ENCODE measurements at places on chromosomes 2 and 18.

- DNase-seq = no peak
Measured at GRCh38 chr2:27741673-27742072, 29.8 kb upstream of the MRPL33 start.

GRCh38 chr18:23916338-23916737 lies 98.2 kb upstream of the TTC39C start:
- no peak for DNase-seq

- no peak for DNase-seq
Measured at GRCh38 chr18:31664101-31664500, 20.3 kb downstream of the B4GALT6 start.

- no peak for DNase-seq
Measured at GRCh38 chr2:105935063-105935462, 190.4 kb downstream of the NCK2 start.

DNA sequence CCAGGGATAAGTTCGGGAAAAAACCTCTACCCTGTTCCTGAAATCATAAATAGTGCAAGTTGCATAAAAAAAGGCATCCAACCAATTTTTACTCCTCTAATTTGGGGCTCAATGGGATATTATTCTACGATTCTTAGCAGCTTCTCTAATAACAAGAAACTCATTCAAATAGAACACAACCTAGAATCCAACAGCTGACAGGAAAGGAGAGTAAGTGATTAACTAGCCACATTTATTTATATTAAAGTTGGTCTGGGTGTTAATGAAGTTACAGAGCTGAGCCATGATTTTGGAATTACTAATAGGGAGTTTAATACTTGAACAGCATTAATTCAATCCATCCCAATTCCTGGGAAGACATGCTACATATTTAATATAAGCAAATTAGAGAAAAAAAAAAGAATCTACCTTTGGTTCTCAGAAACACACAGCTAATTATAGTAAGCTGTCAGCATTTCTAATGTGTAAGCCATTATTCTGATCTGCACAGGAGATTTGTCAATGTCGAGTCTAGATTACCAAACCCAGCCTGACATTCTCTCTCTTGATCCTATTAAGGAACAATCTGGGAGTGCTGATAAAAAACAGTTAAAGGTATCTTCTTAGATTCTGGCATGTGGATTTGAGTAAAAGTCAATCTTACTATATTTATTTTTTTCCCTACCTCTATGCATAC lies 267.7 kb downstream of the NBAS start:
- DNase-seq = no peak

DNA sequence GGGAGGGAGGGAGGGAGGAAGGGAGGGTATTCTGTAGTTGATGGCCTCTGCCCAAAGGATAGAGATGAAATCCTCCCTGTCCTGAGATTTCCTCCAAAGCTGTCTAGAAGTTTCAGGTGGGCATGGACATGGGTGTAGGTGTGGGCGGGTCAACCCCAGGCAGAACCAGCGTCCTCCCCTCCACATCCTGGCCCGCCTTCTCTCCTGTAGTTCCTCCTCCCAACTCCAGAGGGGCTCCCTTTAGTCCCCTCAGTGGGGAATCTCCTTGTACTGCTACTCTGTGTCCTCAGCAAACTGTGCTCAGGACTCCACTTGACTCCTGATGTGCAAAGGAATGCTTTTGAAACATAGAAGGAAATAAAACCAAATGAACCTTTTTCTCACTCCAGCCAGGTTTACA lies 88.1 kb downstream of the MRPS9 start:
- DNase-seq = no peak

DNA sequence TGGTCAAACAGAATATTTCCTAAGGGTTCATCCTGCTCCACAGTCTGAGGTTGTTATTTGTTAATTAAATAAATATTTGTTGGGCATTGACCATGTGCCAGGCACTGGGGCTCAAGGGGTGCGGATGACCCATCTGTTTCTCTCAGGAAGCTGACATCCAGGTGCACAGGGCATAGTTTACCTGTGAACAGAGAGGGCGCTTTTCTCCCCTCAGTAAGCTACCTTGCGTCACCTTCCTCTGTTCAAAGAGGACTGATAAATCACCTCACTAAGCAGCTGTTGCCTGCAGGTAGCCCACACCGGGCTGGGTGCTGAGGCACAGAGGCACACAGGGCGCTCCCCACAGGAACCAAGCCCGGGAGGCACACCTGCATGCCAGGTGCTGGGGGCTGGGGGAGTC lies 41.6 kb downstream of the SH3RF3 start:
- DNase-seq = no peak

GRCh38 chr18:58235001-58235436 lies 191.0 kb downstream of the NEDD4L start:
- DNase-seq = no peak

GRCh38 chr18:72375618-72376017 lies 168.5 kb downstream of the CBLN2 start:
- DNase-seq = peak; percentile 3

- no peak for DNase-seq
Measured at GRCh38 chr2:105593221-105593967, 151.3 kb upstream of the NCK2 start.

DNA sequence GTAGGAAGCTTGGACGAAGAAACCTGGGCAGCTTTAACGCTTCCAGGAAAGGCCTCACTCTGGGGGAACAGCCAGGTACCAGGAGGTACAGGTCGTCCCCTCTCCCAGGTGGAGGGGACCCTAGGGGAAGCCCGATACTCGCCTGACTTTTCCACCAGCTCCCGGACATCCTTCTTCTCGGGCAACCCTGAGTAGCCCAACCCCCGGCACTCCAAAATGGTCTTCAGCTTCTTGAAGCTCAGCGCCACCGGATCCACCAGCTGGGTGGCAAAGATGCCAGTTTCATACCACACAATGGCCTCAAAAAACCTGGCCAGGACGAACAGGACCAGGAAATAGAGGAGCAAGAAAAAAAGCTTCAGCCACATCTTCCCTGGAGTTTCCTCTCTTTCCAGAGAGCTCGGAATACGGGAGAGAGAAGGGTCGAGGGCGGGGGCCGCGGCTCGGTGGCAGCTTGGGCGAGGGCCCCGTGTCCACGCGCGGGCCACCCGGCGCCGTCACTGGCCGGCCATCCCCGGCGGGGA lies 1.1 kb downstream of the RNF103 start:
- DNase-seq = peak; percentile 42

DNA sequence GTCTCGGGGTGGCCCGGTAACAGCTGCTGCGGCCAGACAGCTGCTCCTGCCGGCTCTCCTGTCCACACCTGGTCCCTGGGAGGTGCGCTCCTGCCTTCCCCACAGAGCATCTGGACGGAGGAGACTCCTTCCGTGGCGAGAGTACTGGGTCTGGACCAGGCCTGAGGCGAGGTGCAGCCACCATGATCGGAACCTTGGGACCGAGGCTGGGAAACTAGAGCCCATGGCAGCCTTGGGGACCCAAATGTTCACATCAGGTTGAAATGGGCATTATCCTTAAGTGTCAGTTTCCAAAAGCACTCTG lies 628 bp downstream of the GIGYF2 start:
- no peak for DNase-seq

DNA sequence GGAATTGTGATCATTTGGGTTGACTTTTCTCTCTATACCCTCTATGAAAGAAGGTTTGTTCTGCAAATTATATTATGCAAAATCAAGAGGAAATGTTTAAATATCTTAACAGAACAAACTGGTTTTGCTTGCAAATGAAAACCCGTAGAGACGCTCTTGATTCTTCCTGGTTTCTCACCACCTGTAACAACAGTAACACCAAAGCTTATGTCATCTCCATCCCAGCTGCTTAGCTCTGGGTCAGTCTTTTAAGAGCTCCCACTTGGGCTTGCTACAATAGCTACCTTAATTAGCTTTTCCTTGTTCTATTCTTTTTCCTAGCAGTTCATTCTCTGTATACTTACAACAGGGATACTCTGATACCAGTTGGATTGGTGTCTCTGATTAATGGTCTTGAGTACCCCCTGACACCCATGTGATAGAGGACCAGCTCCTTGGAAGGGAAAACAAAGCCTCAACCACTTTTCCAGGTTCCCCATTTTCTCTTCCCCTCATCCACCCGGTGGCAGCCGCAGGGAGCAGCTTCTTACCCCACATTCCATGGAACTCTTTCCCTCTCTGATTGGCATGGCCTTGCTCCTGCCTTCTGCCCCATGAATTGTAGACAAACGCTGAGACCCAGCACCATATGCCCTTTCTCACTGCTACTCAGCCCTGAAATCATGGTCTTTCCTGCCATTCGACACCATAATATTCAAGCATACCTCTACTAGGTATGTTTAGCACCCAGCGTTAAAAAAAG lies 27.7 kb downstream of the TMEM182 start:
- no peak for DNase-seq

DNA sequence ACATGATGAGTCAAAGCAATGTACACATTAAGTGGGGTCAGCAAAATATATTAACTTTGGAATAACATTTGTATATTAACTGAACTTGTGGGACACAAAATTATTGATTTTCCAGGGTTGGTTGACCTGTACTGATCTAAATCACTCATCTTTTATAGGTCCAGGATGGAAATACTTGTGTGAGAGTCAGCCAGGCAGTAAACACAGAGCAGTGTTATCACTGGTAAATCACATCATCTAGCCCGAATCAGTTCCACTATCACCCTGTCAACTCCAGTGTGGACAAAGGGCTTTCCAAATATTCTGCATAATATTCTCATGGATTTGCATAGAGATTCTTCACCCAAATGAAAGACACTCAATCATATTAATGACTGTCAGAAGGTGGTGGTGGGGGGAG lies 295.7 kb downstream of the LRP1B start:
- DNase-seq = no peak

DNA sequence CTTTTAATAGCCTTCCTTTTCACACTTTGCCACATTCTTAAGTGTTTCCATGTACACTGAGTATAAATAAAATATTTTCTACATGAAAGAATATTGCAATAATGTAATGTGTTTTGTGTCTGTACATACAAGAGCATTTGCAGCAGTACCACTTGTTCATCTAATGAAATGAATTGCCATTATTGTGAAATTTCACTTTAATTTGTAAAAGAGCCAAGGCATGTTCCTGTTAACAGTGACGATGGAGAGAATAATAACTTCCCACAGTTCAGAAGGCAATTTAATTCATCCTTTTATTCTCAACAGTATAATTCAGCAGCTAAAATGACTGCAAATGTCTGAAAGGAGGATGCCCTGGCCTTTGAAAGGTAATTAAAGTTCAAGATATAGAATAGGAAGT lies 853.9 kb downstream of the LRRTM4 start:
- peak; percentile 8 for DNase-seq

DNA sequence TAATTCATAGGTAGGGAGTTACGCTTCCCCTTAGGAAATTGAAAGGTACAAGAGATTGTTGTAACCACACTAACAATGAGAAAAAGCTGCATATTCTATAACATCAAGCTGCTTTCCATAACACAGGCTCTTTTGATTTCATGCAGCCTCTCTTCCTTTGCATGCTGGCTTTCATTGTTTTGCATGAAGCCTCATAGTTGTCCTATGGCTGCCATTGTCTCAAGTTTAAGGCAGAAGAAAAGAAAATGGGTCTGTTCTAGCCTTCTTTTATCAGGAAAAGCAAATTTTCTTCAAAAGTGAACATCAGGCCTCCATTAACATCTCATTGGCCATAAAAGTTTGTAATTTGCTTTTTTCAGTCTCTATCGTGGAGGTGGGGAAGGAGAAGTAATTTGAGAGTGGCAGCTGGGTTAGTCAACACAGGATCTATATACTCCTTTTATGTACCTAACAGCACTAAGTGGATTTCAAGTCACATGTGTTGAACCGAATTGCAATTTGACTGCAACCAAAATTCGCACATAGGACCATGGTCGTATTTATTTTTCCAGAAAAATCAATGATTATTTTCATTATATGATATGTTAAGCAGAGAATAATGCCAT lies 248.5 kb upstream of the RND3 start:
- DNase-seq = no peak

DNA sequence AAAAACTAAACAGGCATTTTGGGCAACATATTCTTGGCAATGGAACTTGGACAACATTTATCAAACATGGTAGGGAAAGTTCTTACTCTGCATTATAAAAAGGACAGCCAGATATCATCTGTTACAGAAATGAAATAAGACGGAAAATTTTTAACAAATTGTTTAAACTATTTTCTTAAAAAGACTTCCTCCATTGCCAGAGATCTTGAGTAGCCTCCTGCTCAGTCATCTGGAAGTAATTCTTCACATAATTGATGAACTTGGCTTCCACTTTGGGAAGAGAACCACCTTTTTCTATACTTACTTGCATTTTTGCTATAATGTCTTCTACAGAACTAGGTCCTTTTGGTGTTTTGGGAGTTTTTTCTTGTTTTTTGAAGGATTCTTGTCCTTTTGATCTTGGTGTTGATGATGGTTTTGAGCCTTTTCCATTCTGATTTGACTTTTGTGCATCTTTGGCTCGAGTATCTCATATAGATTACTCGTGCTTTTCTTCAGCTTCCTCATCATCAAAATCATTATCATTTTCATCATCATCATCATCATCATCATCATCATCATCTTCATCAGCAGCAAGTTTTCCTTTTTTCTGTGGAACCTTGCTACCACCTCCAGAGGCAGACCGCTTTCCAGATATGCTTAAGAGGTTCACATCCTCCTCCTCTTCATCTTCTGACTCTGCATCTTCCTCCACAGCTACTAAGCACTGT lies 66.2 kb downstream of the CD28 start:
- no peak for DNase-seq
